NCI-H2029 (cell line): ENCODE measurements at places on chromosomes 13 and 19.

GRCh38 chr19:12847159-12848139 is 9.1 kb downstream of the MAST1 start:
- peak; percentile 46 for DNase-seq

GRCh38 chr19:39087907-39088686 is 3.9 kb downstream of the ACP7 start:
- DNase-seq: no peak

DNA sequence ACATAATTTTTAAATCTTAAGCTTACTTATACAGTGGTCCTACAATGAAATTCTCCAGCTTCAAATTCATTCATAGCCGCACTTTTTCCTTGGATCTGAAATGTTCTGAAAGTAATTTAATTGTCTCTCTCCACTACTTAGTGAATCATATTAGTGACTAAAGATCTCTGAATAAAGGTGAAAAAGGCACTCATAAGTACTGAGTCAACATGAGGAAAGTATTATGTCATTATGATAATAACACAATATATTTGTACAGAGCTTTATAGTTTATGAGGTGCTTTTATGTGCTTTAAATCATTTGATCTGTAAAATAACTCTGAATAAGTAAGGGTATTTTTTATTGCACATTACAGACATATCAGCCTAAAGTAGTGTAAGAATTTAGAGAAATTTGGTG is 628.2 kb upstream of the SLITRK5 start:
- no peak for DNase-seq

DNA sequence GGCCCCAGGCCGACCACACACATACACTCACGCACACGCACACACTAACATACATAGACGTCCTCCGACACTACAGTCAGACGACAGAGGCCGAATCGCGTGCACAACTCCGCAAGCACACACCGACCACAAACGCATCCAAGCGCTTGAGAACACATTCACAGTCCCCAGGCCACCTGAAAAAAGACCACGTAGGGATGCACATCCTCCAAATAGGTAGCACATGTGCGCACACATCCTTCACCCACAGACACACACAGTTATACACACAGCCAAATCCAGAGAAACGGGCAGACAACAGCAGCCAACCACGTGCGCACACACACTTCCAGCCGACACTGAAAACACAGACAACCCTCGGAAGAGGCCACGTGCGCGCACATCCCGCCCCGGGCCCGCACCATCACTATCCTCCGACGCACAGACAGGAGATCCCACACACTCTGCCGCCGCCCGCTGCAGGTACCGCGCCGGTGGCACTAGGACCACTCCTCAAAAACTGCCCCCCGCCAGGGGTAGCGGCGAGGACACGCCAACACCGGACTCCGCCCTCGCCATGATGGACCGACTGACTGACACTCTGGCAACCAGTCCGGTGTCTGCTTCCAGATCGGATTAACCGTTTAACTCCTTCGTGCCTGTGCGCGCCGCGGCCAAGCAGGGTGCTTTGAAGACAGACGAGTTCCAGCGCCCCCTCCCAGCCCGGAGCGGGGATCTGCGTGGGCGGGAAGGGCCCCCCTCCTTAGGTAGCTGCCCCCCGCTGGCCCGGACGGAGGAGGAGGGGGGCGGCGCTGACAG is 493 bp upstream of the PDE4A start:
- no peak for DNase-seq

DNA sequence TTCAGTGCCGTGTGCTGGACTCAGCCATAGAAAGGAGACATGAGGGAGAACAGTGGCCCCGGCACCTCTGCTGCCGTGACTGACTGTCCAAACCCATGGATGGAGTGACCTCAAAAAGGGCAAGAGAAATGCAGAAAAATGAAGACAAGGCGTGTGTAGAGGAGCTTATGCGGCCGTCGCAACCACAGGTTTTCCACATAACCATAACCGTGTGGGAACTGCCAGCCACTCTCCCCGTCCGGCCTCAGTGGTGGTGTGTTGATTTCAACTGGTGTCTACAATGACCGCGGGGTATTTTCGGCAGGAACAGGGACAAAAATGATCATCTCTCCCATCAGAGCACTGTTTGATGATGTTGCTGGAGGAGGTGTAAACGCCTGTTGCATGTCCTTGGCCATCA is 42.9 kb upstream of the F7 start:
- no peak for DNase-seq

DNA sequence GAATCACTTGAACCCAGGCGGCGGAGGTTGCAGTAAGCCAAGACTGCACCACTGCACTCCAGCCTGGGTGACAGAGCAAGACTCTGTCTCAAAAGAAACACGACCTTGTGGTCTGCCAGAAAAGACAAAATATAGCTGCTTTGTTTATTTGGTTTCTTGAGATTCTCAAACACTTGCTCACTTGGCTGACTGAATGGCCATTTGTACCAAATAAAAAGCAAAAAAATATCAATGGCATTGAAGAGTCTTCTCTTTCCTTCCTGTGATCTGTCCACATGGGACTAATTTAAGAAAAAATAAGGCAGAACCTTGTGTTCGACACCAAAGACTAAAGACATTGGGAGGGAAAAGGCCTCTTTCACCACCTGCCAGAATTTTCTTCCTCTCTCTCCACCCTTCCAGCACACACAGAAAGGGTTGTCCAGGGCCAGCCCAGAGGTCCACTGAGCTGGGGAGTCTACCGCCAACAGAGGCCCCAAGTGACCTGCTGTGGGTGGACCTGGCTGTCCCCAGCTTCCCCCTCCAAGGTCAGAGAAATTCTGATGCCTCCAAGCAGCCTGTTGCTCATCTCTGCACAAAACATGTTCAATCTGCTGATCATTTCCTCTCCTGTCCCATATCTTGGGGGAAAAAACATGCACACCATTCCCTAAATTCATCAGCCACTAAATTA is 5.9 kb downstream of the BRME1 start:
- DNase-seq: no peak

- no peak for DNase-seq
Observed at GRCh38 chr19:48370955-48371354, 6.8 kb downstream of the SYNGR4 start.
